ENCODE measurements at places on chromosomes 2 and 18. TPM values are rescaled to one million over a fixed set of nuclear protein-coding genes. Genes with fewer than 3 reads are reported as not detected.

SERPINB12 gene
- total RNA-seq = not detected

NT5C1B gene
- total RNA-seq = not detected

REG1B gene
- total RNA-seq = not detected

HDLBP gene
- 419 TPM for total RNA-seq

GRCh38 chr2:189267925-189268579, 88.5 kb upstream of the COL5A2 start:
- no peak for DNase-seq
- H3K36me3 ChIP-seq = no peaks in the 10 kb centered on the region
- peak overlapping the region; percentile 0 for H3K27ac ChIP-seq
- H3K4me3 ChIP-seq = no peak overlapping the region
- H3K27me3 ChIP-seq = no peaks in the 10 kb centered on the region

Measured in heart right ventricle (tissue), 16 donors.